Stimulated activated CD4-positive, alpha-beta T cell treated with anti-CD3 and anti-CD28 coated beads, Interleukin-4, amount 100 ng/mL, for 48 hours (primary cell): ENCODE measurements at places on chromosomes 6 and 20.

DNA sequence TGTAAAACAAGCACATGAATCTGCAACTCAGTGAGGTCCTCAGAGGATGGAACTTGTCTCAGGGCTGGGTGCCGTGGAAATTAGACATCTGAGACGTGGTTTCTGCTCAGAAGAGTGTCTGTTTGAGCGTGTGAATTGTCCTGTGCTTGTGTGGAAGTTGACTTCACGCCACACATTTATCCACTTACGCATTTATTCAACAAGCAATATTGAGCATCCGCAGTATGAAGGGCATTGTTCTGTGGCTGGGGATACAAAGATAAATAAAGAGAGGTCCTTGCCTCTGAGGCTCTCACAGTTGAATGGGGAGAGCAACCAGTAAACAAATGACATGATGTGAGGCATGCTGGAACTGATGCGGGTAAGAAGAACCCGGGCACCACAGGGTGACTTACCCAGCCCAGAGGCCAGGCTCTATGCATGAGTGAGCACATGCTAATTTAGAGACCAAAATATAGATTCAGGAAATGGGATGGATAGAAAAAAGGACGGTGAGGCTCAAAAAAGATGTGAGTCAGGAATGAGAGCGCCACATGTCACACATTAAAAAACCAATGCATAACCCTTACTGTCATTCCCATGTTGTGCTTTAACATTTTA lies 60.4 kb downstream of the SOBP start:
- no peak for DNase-seq

- DNase-seq, result no peak
These were observed 27.0 kb downstream of the MAP7 start for GRCh38 chr6:136523196-136523595.

DNA sequence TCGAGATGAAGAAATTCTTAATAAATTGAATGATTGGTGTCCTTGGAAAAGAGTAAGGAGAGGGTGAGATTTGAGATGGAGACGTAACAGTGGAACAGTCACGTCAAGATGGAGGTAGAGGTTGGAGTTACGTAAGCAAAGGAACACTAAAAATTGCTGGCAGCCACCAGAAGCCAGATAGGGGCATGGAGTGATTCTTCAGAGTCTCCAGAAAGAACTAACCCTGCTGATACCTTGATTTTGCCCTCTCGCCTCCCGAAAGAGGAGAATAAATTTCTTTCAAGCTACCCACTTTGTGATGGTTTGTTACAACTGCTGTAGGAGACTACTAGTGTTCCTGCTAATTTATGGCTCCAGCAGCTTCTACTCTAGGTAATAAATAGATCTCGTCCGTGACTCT lies 17.6 kb downstream of the CD2AP start:
- no peak for DNase-seq

DNA sequence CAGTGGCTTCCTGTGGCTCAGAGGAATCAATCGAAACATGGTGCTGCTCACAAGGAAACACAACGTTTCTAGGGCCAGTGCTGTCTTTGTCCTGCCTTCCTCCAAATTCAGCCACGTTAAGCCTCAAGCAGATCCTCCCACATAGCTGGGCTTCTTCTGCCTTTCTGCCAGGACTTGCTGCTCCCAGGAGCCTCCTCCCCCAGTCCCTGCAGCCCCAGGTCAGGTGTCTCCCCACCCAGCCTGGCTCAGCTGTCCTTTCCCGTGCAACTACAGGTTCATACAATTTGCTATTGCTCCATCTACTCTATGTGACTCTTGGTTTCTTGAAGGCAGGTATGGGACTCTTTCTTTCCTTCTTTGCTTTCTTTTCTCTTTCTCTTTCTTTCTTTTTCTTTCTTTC lies 215.3 kb upstream of the RNF24 start:
- DNase-seq, result no peak

GRCh38 chr20:57118107-57118769 lies 148.2 kb downstream of the BMP7 start:
- DNase-seq, result no peak

DNA sequence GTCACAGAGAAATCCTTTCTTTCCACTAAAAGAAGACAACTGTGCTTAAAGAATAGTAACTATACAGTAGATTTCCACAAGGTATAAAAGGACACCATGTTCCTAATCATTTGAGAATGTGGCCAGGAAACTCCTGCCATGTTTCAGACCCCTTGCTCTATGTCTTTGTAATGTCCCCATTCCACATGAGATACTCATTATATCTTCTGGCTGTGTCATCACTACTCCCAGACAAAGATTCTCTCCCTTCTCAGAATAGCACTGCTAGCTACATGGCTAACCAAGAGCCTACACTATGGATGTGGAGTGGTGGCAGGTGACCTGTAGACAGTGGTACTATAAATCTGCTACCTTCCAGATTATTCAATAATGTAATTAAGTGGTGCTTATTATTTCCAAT lies 218.1 kb upstream of the MCHR2 start:
- no peak for DNase-seq

DNA sequence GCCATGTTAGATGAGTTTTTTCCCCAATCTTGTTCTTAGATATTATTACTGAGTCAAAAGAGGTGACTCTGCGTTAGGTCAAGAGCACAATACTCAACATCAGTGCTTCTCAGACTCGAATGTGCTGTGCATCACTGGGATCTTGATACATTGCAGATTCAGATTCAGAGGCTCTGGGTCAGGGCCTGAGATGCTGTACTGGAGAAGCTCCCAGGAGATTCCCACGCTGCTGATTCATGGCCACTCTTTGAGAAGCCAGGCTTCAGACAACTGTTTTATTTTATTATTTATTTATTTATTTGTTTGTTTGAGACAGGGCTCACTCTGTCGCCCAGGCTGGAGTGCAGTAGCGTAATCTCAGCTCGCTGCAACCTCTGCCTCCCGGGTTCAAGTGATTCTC lies 41.4 kb upstream of the ARID1B start:
- no peak for DNase-seq

GRCh38 chr6:139649732-139650131 lies 275.3 kb upstream of the CITED2 start:
- DNase-seq, result no peak

DNA sequence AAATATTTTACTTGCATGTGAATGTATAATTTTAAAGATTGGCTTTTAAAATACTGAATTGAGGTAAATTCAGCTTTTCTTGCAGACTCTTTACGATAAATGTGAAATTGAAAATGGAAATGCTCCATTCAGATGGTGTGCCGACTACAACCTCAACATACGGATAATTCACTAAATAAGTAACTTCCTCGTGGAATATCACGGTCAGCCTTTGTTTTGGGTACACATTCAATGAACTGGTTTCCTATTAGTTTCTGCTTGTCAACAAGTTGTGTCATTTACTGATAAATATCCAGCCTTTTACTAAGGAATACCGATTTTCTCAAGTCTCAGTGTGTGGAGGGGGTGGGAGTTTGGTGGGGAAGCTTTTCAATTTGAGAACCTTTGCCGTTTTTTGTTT lies 2.4 kb upstream of the IRF4 start:
- DNase-seq, result no peak

- no peak for DNase-seq
These were observed 222.6 kb downstream of the C6orf118 start for GRCh38 chr6:165086814-165087213.

GRCh38 chr6:2439632-2440031 lies 194.2 kb upstream of the GMDS start:
- no peak for DNase-seq

GRCh38 chr20:38748861-38749149 lies 545 bp downstream of the ACTR5 start:
- peak; percentile 52 for DNase-seq

DNA sequence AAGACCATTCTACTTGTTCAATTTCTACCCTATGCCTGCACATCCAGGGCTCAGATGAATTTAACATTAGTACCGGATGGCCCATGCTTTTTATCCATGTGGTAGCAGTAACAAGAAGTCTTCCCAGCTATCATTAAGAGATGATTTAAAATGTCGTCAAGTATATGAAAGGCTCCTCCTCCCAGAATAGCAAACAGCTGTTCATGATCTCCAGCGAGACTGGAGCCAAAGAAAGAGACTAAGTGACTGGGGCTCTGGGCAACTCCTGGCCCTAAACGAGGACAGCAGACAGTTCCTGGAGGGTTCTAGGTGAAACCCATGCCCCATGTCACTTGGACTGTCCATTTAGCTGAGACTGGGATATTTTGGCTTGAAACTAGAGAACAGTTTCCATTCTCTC lies 160.8 kb downstream of the CDC5L start:
- no peak for DNase-seq

GRCh38 chr6:158081657-158081935 lies 86.5 kb downstream of the SERAC1 start:
- no peak for DNase-seq

- no peak for DNase-seq
These were observed 40.3 kb downstream of the STX11 start for GRCh38 chr6:144190593-144190992.

DNA sequence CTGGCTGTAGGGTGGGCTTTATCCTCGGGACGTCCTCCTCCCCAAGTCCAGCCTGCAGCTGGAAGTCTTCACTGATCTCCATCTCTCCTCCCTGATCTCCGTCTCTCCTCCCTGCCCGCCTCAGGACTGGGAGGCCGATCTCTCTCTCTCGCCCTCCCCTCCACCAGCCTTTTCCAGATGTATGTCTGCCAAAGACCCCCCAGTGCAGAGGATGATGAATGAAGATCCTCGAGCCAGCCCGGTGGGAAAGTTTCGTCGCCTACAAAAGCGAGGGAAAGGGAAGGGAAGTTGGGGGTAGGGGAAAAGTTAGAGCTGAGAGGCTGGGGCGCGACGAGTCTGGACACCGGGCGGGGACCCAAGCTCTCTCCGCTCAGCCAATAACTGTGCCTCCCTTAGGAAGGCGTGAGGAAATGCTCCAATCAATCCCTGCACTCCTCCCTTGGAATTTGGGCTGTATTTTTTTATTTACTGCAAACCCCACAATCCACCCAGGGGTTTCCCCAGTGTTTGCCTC lies 595 bp upstream of the SRF start:
- no peak for DNase-seq

DNA sequence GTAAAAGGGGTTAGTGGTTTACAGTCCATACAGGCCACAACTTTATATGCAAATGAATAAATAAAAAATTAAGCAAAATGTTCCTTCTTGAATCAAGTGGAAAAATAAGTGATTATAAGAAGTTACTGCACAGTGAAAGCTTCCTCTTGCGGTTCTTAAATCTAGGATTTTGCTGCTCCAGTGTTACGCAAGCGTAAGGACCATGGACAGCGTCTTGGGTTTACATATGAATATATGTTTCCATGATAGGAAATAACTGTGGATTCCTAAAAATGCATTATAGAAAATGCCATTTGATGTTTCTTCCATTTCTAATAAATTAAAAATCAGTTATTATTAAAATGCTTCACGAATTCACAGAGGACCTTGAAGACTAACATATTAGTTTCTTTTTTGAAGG lies 176.6 kb upstream of the POU3F2 start:
- no peak for DNase-seq

GRCh38 chr6:135871296-135871695 lies 19.8 kb downstream of the PDE7B start:
- no peak for DNase-seq

DNA sequence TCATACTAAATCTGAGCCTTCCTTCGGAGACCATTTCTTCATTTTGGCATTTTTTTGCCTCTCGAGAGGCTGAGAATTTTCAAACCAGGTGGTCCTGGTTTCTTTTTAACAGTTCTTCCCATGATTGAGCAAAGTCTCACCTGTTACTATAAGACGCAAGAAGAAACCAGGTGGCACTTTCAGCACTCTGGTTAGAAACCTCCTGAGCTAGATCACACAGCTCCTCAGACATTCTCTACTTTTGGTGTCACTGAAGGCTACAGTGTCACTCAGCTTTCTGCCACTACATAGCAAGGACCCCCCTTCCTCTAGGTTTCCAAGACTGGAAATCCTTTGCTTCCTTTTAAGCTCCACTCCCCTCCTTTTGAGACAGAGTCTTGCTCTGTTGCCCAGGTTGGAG lies 7.3 kb downstream of the IFNGR1 start:
- no peak for DNase-seq

DNA sequence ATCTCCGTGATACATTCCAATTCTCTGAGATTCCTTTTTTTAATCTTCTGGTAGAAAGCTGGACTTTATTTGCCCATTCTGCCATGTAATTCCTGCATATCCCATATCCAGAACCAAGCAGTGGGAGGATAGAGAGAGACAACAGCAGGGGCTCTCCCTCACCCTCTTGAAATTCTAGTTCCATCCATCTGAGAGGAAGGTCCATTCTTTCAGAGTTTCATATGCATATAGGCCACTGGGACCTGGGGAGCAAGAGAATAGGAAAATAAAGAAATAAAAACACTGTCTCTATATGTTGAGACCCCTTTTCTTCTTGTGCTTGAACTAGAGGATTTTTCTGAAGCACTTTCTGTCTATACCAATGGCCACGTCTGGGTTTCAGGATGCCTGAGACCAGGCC lies 147.9 kb upstream of the STMND1 start:
- DNase-seq, result no peak

- DNase-seq, result no peak
These were observed 56.0 kb downstream of the SASH1 start for GRCh38 chr6:148398678-148399077.

DNA sequence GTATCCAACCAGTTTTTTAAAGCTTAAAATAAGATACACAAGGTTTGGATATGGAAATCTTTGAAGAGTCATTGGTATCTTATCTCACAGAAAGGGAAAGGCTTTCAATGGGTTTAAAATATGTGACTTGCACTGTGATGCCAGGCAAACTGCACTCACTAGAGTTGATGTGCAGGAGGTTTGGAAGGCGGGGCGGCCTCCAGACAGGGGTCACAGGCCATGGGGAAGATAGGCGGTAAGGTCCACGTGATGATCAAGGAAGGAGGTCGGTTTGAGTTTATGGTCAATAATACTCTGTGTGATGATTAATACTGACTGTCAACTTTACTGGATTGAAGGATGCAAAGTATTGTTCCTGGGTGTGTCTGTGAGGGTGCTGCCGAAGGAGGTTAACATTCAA lies 9.5 kb upstream of the RAMACL start:
- no peak for DNase-seq

DNA sequence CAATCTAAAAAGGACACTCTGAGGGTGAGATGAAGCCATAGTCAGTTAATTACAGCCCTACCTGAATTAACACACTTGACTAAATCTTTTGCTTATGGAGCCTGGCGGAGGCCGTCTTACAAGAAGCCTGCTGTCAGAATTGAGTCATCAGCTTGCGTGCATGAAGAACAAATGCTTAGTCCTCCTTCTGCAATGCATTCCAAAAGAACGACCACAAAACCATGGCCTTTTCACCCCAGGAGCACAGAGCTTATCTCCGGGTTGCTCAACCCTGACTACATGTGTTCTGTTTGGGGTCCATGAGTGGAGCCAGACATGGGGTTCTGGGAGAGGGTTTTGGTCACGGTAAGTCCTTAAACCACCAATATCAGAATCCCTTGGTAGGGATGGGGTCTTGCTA lies 318.1 kb downstream of the CLIC5 start:
- DNase-seq, result no peak
